ENCODE measurements at places on chromosomes 5 and 9.

DNA sequence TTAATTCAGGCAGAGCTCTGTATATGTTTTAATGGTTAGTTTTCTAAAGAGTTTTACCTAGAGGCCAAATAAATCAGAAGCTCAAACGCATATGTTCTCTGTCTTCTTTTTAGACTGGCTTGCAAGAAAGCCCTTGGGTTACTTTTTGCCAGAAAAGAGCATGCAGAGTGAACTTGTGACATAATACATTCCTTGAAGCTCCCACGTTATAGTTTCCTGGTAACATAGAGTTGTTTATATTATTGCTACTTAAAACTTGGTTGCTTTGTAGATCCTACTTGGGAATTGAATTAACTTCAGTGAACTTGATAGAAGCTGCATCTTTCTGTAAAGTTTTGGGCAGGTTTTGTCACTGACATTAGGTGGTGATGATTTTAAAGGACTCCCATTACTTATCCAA is 102.9 kb downstream of the C9orf152 start:
- DNase-seq: no peak

DNA sequence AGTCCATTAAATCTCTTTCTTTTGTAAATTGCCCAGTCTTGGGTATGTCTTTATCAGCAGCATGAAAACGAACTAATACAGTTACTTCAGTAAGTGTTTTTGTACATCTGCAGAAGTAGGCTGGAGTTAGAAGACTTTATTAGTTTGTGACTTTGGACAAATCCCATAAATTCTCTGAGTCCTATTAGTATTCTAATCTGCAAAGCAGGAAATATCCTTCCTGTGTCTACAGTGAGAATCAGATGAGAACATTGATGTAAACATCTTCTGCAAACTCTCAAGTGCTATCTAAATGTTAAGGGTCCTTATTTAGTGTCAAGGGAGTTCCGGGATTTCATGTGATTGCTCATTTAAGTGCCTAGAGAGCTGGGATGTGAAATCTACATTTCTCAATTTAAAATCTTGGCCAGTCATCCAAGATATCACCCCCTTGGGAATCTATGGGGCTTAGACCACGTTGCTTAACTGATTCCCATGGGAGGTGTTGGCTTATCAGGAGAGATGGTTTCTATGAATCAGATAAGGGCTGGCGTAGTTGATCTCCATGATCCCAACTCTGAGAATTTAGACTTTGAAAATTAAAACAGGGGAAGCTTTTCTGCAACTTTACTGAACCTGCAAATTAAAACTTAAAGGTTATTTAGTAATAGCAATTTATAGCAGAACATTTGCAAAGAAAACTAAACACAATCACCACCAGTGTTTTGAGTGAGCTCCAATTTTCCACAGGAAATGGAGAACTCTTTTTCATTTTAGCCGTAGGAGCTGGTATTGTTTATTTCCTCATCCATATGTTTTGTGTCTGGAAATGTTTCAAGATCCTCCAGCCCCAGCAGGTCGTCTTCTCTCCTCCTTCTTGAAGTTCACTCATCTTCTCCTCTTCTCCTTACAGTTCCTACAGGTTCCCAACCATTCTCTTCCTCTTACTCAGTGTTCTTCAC is 241.6 kb upstream of the CD180 start:
- DNase-seq: no peak

- no peak for DNase-seq
Observed at GRCh38 chr9:132631685-132632084, 38.1 kb downstream of the DDX31 start.

DNA sequence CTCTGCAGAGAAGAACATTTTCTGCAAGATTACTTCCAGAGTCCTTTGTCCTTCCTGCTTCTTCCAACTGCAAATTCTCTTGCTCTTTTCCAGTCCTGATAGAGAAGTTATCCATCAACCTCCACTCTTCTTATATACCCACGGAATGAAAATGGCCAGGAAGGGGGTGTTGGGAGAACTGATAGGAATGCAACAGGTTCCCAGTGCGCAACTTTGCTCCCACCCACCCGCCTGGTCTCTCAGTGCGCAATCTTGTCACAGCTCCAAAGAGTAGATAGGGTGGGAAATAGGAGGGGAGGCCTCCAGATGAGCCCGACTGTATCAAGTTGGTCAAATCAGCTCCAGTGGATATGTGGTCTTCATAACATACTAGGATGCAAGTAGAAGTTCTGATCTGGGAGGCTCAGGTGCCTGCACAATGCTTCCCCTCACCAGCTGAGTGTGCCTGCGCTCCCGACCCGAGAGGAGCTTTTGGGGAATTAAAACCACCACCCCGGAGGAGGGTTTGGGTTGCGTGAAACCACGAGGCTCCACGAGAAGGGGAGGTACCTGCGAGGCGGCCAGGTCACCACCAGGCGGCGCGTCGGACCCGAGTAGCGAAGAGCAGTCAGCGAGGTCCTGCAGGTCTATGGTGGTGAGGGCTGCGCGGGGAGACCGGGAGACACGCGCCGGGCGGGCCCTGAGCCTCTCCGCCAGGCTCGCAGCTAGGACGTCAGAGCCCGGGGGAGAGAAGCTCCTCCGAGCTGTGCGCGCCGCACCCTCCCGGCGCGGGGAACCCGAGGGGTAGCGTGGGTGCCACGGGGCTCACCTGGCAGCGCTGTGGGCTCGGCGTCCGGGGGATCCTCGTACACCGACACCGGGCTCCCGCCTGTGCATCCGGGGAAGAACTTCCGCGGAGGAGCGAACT is 835 bp downstream of the MCIDAS start:
- peak; percentile 26 for DNase-seq

DNA sequence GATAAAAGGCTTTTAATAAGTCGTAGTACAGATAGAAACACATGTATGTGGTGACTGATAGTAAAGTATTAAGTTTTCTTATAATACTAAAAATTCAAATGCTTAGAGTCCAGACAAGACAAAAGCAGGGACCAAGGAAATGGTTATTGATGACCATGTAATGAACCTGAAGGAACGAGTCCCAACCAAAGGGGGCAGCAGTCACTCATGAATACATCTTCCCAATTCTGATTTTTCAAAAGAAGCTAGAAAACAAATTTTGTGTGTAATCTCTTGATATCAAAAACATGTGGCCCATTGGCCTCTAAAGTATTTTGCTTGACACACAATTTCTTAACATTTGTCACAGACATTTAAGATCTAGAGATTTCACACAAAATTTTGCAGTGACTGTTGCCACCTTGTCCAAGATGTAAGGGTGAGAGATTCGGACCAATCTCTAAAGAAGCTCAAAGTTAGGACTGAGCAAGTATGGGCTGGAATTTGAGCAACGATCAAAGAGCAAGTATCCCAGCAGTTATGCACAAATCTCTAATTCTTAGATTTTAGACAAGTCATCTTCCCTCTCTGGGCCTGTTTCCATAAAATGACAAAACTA is 66.8 kb downstream of the ARL15 start:
- no peak for DNase-seq

DNA sequence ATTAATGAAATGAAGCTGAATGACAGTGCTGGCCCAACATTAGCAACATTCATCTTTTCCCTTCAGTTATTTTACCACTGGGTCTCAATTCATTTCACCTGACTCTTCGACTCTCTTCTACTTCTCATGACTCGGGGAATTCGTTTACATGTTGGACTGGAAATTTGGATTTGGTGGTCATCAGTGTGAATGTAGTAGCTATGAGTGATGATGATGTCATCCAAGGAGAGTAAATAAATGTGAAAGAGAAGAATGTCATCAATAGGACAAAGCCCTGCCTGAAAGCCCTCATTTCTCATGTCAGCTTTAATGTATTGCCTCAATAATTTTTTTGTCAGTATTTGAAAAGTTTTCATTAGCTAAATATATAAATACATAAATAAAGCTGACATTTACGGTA is 21.9 kb upstream of the CFAP95 start:
- DNase-seq: no peak

GRCh38 chr9:84953252-84953773 is 283.8 kb downstream of the NTRK2 start:
- DNase-seq: no peak

DNA sequence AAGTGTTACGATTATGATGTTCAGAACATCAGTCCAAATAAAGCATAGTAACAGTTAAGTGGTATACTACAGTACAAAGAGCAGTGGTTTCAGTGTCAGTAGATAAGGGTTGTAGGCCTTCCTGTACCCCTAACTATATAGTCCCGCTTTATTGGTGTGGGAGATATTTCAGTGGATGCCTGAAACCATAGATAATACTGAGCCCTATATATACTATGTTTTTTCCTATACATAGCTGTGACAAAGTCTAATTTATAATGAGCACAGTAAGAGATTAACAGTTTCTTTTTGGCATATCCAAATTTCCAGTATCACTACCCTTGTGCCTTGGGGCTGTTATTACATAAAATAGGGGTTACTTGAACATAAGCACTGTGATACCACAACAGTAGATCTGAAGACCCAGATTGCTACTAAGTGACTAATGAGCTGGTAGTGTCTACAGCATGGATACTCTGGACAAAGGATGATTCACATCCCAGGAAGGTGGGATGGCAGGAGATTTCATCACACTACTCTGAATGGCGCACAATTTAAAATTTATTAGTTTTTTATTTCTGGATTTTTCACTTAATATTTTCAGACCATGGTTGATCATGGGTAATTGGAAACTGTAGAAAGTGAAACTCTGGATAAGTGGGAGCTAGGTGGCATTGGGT is 119.3 kb downstream of the RPS23 start:
- no peak for DNase-seq

GRCh38 chr9:14532456-14533115 is 160.6 kb downstream of the ZDHHC21 start:
- DNase-seq: no peak

GRCh38 chr5:67035098-67035740 is 161.4 kb downstream of the CD180 start:
- no peak for DNase-seq

DNA sequence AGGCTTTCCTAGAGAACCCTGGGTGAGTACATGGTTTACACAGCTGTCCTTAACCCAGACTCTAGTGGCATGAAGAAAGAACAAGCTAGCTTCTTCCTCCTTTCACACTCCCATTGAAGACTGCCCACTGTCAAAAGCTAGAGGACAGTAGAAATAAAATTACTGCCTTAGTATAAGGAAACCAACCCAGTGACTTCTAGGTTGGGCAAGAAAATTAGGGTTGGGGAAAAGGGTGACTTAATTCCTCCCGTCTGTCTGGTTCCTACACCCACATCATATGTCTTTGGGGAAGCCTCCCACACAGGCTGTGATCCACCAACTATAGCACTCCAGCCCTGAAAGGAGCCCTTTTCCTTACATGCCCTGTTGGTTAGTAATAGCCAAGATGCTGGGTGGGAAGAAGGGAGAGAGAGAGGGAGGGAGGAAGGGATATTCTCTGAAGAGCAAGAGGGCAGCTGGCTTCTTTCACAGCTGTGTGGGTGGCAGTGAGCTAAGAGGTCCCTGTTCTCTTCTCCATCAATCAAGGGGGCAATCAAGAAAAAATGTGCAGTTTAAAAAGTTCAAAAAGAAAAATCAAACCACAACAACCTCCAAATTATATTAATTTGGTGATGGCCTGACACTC is 21.7 kb downstream of the HBEGF start:
- no peak for DNase-seq

DNA sequence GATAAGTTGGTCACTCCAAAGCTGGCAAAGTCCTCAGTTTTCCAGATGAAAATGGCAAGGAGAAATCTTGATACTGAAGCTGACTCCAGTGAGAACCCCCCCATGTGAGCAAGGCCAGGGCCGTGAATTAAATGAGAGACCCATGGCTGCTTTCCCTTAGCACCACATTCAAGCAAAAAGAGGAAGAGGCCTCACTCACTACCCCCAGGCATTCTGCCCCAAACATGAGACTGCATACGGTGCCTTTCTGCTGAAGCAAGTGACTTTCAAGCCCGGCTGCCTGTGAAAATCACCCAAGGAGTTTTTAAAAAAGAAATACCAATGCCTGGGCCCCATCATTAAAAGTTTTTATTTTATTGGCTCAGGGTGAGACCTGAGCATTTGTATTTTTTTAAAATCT is 66.9 kb downstream of the TMEM252 start:
- no peak for DNase-seq

DNA sequence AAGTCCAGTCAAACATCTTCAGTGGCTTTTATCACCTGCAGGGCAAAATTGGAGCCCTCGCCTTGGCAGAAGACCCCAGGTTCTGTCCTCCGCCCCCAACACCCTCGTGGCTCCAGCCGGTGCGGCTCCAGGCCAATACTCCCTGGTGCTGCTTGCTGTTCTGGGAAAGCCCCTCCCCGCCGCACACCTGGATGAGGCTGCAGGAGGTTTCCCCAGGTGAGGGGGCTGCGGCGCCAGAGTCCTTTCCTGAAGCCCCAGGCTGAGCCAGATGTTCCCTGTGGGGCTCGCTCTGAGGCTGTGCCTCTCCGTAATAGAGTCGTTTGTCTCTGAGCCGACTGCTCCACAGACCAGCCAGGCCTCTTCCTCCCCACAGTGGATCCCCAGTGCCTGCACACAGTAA is 375.4 kb upstream of the IRX1 start:
- DNase-seq: no peak

DNA sequence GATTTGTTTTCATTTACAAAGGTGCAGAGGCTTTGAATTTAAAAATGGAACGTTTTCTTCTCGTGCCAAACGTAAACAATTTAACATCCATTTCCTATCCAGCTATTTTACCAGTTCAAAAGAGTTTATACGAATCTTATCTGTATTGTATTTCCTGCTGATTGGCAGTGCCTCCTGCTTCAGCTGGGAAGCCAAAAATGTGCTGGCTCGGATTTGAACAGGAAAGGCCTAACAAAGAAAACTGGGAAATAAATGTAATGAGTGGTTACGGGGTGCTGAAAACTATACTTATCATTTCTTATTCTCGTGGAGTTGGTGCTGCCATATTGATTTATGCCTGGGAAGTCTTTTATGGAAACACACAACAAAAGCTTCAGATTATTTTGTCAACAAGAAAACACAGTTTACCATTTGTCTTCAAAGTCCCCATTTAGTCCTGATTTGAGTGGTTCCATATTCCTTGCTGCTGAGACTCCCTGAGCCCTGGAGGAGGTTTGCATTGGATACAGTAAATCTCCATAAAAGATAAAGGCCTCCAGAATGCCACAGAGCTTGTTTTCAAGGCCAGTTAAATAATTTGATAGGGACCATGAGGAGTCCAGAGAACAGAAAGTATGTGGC is 507.4 kb downstream of the RASEF start:
- no peak for DNase-seq

Data from frontal cortex (tissue), 4 donors.